ENCODE measurements at places on chromosomes 12 and 14.

- no peak for DNase-seq
Observed at GRCh38 chr14:101290611-101291010, 270.7 kb upstream of the DIO3 start.

GRCh38 chr12:29026419-29026818, 122.7 kb upstream of the FAR2 start:
- no peak for DNase-seq

DNA sequence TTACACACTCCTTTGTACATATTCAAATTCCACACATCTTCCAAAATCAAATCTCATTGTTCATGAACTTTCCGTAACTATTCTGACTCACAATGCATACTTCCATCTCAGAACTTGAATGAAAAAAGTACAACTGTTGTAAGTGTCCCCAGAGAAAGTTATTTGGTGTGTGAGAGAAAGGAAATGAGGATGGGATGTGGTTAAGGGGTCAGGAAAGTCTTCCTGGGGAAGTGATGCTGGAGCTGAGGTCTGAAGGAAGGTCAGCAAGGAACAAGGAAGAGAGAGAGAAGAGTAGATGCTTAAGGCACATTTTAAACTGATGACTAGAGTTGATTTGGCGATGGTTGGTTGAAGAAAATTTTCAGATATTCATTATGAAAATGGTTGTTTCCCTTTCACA, 340.0 kb upstream of the STXBP6 start:
- no peak for DNase-seq

- no peak for DNase-seq
Observed at GRCh38 chr12:108060903-108061302, 68.2 kb upstream of the WSCD2 start.

DNA sequence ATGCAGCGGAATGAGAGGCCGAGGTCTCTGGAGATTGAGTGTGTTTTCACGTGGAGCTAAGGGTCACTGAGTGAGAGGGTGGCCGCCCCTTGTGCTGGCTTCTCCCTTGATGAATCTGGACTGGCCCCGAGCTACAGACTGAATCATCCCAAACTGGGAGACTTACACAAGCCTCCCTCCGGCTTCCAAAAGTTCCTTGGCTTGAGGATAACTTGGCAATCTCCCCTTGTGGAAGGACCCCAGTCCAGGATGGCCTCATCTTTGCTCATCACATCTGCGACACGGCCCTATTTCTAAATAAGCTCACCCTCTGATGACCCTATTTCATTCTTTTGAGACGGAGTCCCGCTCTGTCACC, 41.5 kb upstream of the FBRSL1 start:
- DNase-seq, result no peak
